Diencephalon (tissue), 1 donor: ENCODE measurements at places on chromosomes 5 and 9. TPM values are rescaled to one million over a fixed set of nuclear protein-coding genes. Genes with fewer than 3 reads are reported as not detected.

Gene PDE6A
- total RNA-seq: not detected

Gene GHR
- 6.0 TPM for total RNA-seq

Gene ADAMTS19
- 15.2 TPM for total RNA-seq

Gene PCDHB2
- total RNA-seq: 12.7 TPM

Gene INSL4
- total RNA-seq: not detected

Gene PDCD1LG2
- 0.23 TPM for total RNA-seq

Gene UAP1L1
- total RNA-seq: 0.69 TPM

Gene BARHL1
- 0.69 TPM for total RNA-seq

Gene NOTCH1
- 41.3 TPM for total RNA-seq

Gene KCNMB1
- total RNA-seq: 0.23 TPM

Gene FCN1
- total RNA-seq: 1.8 TPM
